Adrenal gland (tissue), 19 donors: ENCODE measurements at places on chromosomes 3 and 15.

DNA sequence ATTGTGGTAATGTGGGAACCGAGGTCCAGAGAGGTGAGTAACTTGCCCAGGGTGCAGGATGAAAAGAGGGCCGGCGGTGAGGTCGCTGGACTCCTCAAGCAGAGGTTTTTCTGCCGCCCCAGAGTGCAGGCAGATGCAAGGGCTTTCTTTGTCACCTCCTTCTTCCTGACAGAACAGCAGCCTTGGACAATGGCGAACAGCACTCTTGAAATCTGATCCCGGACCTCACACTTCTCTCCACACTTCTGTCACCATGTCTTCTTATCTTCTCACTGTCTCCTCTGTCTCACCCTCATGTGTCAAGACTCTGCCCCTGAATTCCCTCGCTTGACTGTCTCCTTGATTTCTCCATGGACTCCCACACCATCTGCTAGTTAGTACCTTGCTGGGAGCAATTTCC lies 15.4 kb upstream of the VPS8 start:
- H3K27ac ChIP-seq, result no peak overlapping the region
- no peak overlapping the region for H3K4me3 ChIP-seq
- H3K4me1 ChIP-seq, result no peaks in the 10 kb centered on the region
- H3K36me3 ChIP-seq, result no peaks in the 10 kb centered on the region

DNA sequence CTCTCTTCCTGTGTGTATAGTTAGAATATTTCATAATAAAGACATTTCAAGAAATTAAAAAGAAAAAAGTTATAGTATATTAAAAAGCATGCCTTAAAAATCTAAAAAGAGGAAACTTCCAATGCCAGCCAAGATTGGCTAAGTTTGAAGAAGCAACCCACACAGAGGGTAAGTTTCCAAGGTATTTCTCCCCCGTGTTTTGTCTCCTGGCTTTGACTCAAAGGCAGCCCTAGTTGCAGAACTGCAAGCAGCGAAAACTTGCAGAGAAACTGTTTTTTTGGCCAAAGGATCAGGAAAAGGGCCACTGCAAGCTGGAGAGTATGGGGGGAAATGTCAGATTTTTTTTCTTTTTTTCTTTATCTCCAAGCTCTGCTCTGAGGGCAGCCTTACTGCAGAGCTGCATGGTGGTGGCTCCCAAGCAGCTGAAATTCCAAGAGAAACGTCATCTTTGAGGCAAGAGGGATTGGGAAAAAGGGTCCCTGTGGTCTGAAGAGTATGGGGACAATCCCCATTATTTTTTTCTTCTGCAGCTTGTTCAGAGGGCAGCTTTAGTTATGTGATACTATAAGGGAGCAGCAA lies 23.0 kb downstream of the HACL1 start:
- H3K4me3 ChIP-seq, result no peak overlapping the region
- no peaks in the 10 kb centered on the region for H3K36me3 ChIP-seq
- no peak for DNase-seq
- H3K4me1 ChIP-seq, result peaks cover 14% of the 10 kb centered on the region
- peak overlapping the region; percentile 49 for H3K27ac ChIP-seq
- H3K27me3 ChIP-seq, result no peaks in the 10 kb centered on the region

- no peaks in the 10 kb centered on the region for H3K4me1 ChIP-seq
- H3K27me3 ChIP-seq, result no peaks in the 10 kb centered on the region
- H3K27ac ChIP-seq, result no peak overlapping the region
Measured at GRCh38 chr3:126321490-126321889, 35.7 kb downstream of the KLF15 start.

GRCh38 chr15:33068007-33068481 lies 126.5 kb downstream of the FMN1 start:
- H3K27me3 ChIP-seq, result no peaks in the 10 kb centered on the region
- no peaks in the 10 kb centered on the region for H3K36me3 ChIP-seq
- no peak overlapping the region for H3K27ac ChIP-seq

DNA sequence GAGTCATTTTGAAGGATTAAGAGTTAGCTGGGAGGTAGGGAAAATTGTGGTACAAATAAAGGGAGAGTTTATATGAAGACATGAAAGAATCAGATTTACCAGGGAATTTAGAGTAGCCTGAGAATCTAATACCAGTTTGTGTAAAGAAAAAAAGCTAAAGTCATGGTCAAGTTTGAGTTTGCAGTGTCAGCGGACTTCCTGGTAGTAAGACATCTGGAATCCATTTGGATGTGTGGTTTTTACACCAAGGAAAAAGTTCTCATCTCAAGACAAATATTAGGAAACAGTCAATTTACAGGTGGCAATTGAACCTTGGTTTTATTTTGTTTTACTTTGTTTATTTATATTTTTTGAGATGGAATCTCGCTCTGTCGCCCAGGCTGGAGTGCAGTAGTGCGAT lies 1.5 kb upstream of the P2RY12 start:
- H3K27ac ChIP-seq, result no peak overlapping the region
- no peak overlapping the region for H3K4me3 ChIP-seq
- no peak for DNase-seq
- no peaks in the 10 kb centered on the region for H3K4me1 ChIP-seq
- H3K27me3 ChIP-seq, result no peaks in the 10 kb centered on the region

- H3K27me3 ChIP-seq, result no peaks in the 10 kb centered on the region
- H3K4me1 ChIP-seq, result no peaks in the 10 kb centered on the region
- no peak for DNase-seq
- no peaks in the 10 kb centered on the region for H3K36me3 ChIP-seq
- H3K4me3 ChIP-seq, result no peak overlapping the region
Measured at GRCh38 chr15:93649691-93650235, 560.8 kb upstream of the RGMA start.

DNA sequence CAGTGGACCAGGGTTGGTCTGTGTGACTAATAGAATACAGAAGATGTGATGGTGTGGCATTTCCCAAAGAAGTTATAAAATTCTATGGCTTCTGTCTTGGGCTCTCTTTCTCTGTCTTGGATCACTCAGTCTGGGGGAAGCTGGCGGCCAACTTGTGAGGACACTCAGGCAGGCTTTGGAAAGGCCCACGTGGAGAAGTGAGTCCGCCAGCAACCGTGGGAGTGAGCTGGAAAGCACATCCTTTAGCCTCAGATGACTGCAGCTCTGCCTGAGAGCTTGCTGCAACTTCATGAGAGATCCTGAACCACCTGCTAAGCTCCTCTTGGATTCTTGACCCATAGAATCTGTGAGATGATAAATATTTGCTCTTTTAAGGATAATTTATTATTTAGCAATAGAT lies 72.0 kb upstream of the RASGRP1 start:
- no peak for DNase-seq
- H3K4me1 ChIP-seq, result no peaks in the 10 kb centered on the region
- no peak overlapping the region for H3K4me3 ChIP-seq
- H3K36me3 ChIP-seq, result no peaks in the 10 kb centered on the region
- no peaks in the 10 kb centered on the region for H3K27me3 ChIP-seq

GRCh38 chr3:73727117-73727821 lies 102.5 kb upstream of the PDZRN3 start:
- H3K36me3 ChIP-seq, result no peaks in the 10 kb centered on the region
- no peaks in the 10 kb centered on the region for H3K27me3 ChIP-seq
- peak overlapping the region; percentile 54 for H3K27ac ChIP-seq
- peak; percentile 13 for DNase-seq
- no peaks in the 10 kb centered on the region for H3K4me1 ChIP-seq
- H3K4me3 ChIP-seq, result no peak overlapping the region

DNA sequence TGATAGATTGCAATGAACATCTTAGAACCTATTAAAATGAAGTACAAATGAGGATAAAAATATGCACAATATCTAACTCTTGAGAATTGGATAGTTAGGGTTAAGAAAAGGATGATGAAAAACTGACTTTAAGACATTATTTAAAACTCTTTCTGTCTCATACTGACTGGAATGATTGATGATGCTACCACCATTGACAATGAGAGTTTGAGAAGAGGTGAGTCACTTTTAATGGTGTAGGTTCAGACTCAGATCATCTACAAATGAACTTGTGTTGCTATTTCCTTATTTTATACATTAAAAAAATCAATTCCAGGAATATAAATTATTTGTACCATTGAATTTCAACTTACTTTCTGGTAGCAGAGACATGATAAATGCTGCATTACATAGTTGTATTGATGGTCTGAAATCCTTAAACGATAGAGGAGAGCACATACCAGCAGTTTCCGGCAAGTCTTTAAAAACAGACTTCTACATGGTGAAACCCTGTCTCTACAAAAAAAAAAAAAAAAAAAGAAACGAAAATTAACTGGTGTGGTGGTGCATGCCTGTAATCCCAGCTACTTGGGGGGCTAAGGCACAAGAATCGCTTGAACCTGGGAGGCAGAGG lies 409.0 kb downstream of the OTOL1 start:
- H3K4me3 ChIP-seq, result no peak overlapping the region
- H3K36me3 ChIP-seq, result no peaks in the 10 kb centered on the region
- no peaks in the 10 kb centered on the region for H3K4me1 ChIP-seq

- no peaks in the 10 kb centered on the region for H3K27me3 ChIP-seq
- no peaks in the 10 kb centered on the region for H3K4me1 ChIP-seq
- no peaks in the 10 kb centered on the region for H3K36me3 ChIP-seq
- H3K27ac ChIP-seq, result no peak overlapping the region
- no peak for DNase-seq
Measured at GRCh38 chr3:40185029-40185695, 124.3 kb upstream of the EIF1B start.

DNA sequence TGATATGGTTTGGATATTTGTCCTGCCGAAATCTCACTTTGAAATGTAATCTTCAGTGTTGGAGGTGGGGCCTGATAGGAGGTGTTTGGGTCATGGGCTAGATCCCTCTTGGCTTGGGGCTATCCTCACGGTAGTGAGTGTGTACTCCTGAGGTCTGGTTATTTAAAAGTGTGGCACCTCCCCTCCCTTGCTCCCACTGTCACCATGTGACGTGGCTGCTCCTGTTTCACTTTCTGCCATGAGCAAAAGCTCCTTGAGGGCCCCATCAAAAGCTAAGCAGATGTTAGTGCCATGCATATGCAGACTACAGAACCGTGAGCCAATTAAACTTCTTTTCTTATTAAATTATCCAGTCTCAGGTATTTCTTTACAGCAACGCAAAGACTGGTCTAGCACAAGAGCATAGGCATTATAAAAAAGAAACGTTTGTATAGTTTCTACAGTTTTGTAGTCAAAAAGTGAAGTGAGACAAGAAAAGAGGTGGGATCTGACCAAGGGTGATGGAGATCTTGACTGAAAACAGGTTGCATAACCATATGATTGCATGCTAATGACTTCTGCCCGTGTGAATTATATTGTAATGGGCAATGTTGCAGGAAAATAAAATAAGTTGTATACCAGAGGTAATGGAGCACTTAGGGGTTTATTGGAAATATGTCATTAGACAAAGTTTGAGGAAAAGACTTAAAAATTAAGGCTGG lies 28.5 kb upstream of the CLASP2 start:
- no peak for DNase-seq
- no peak overlapping the region for H3K27ac ChIP-seq
- H3K4me1 ChIP-seq, result no peaks in the 10 kb centered on the region
- H3K4me3 ChIP-seq, result no peak overlapping the region
- H3K36me3 ChIP-seq, result no peaks in the 10 kb centered on the region
- H3K27me3 ChIP-seq, result no peaks in the 10 kb centered on the region

DNA sequence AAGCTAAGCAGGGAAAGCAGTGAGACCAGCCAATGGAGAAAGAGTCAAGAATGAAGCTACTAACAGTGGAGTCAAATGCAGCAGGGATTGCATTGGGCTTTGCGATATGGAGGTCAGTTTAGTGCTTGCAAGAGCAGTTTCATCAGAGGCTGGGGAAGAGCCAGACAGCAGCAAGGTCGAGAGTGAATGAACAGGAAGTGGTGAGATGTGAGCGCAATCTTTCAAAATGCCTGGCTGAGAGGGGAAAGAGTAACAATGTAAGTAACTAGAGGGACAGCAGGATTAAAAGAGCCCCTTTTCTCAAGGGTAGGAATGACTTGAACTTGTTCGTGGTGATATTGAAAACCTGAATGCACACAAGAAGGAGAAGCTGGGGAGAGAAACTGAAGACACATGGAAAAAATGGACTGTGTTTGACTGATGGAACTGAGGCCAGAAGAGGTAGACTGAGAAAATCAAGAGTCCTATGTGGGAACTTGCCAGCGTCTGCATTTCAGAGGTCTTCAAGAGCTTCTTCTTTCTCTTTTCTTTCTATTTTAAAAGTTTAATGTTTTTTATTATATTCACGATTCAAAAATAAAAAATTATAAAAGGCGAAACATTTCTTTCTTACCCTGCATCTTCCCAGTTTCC lies 30.6 kb upstream of the GPR160 start:
- no peaks in the 10 kb centered on the region for H3K36me3 ChIP-seq
- DNase-seq, result peak; percentile 82
- no peak overlapping the region for H3K27ac ChIP-seq
- no peaks in the 10 kb centered on the region for H3K27me3 ChIP-seq

GRCh38 chr3:149909923-149910322 lies 60.8 kb downstream of the PFN2 start:
- no peak for DNase-seq
- no peak overlapping the region for H3K4me3 ChIP-seq
- no peaks in the 10 kb centered on the region for H3K4me1 ChIP-seq
- H3K36me3 ChIP-seq, result no peaks in the 10 kb centered on the region
- H3K27me3 ChIP-seq, result no peaks in the 10 kb centered on the region

GRCh38 chr3:130968221-130968620 lies 58.4 kb downstream of the ASTE1 start:
- no peak for DNase-seq
- H3K27ac ChIP-seq, result no peak overlapping the region
- no peaks in the 10 kb centered on the region for H3K4me1 ChIP-seq
- no peak overlapping the region for H3K4me3 ChIP-seq
- H3K27me3 ChIP-seq, result no peaks in the 10 kb centered on the region

GRCh38 chr3:39249453-39250115 lies 30.3 kb downstream of the CX3CR1 start:
- H3K36me3 ChIP-seq, result no peaks in the 10 kb centered on the region
- no peak overlapping the region for H3K4me3 ChIP-seq
- no peaks in the 10 kb centered on the region for H3K4me1 ChIP-seq
- DNase-seq, result no peak

GRCh38 chr15:52496776-52497470 lies 31.8 kb downstream of the MYO5A start:
- peak; percentile 9 for DNase-seq
- H3K4me3 ChIP-seq, result no peak overlapping the region
- H3K27ac ChIP-seq, result no peak overlapping the region
- H3K27me3 ChIP-seq, result no peaks in the 10 kb centered on the region

DNA sequence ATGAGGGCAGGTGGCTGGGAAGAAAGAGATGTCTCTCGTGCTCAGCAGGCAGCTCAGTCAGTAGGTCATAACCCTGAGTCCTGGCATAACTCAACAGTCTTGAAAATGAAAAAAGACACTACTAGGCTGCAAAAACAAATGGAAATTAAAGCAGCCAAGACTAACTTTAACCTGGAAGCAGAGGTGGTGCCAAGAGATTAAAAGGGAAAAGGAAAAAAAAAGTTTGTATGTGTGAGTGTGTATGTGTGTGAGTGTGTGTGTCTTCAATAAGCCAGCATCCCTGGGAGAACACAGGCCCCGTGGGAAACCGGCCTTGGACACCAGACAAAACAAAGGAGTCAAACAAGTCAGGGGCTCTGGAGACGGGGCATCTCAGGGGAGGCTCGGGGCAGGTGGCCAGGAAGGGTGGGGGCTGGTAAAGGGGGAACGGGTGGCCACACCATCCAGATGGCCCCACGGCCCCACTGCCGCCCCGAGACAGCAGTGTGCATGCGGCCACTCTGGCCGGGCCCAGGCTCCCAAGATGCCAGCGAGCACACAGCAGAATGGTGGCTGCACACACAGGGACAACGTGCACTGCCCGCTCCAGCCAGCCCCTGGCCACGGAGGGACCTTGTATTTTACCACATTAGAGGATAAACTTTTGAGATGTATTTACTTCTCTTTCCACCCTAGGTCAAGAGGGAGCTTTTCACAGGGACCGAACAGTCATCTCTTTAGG lies 23.8 kb downstream of the CYFIP1 start:
- no peak overlapping the region for H3K4me3 ChIP-seq
- peak overlapping the region; percentile 77 for H3K27ac ChIP-seq
- H3K4me1 ChIP-seq, result peaks cover 65% of the 10 kb centered on the region
- no peak for DNase-seq
- H3K36me3 ChIP-seq, result no peaks in the 10 kb centered on the region

- DNase-seq, result no peak
- H3K4me3 ChIP-seq, result no peak overlapping the region
- H3K36me3 ChIP-seq, result no peaks in the 10 kb centered on the region
Measured at GRCh38 chr3:66317750-66318376, 97.1 kb downstream of the SLC25A26 start.
